ENCODE measurements at places on chromosomes 3 and 15.

- DNase-seq: peak; percentile 82
Observed at GRCh38 chr15:78077053-78077870, at the start of gene TBC1D2B. TBC1D2B (minus strand) TSS chr15:78077711; CDS start chr15:78077652, 59 bp downstream.

DNA sequence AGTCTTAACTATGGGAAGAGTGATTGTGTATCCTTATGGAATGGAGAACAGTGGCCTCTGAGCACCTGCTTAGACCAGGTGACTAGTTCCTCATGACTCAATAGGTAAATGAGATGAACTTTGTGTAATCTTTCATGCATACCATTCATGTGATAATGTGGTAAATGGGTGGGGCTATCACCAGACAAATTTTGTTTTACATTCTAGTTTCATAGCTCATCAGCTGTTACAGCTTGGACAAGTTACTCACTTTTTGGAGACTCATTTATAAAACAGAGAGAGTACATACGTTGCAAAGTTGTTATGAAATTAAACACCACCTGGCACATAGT, 103.7 kb upstream of the TGFBR2 start:
- no peak for DNase-seq

GRCh38 chr15:67462875-67463274, 58.1 kb upstream of the C15orf61 start:
- DNase-seq: no peak

DNA sequence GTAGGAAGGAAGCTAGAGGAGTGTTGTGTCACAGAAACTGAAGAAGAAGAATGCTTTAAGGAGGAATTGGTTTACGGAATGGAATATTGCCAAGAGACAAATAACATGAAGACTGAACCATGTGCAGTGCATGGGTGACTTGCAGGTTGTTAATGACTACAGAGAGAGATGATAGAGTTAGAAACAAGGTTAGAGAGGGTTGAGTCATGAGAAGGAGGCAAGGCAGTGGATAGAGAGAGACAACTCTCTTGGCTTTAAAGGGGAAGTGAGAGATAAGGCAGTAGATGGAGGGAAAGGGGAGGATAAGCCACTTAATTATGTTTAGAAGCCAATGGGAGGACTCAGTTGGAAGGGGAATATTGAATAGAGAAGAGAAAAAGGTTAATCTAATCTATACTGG, 119.3 kb upstream of the CCNL1 start:
- no peak for DNase-seq

- no peak for DNase-seq
Observed at GRCh38 chr15:49247556-49248110, 77.6 kb downstream of the GALK2 start.

- DNase-seq: no peak
Observed at GRCh38 chr3:90132197-90132596, 1024.8 kb downstream of the EPHA3 start.

DNA sequence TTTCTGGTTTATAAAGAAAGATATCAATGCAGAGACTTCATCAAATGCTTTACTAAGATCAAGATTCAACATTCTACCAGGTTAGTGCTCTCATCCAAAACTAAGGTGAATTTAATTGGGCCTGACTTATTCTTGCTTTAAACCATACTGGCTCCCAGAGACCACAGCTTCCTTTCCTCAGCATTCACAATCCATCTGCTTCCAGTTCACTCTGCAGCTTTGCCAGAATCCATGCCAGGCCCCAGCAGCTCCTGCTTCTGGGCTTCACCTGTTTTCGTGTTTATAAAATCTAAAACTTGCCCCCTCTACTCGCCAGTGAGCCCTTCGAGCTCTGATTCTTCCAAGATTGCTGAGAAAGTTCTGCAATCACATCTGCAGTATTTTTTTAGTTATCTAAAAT, 2.3 kb downstream of the CPB1 start:
- no peak for DNase-seq

All from stimulated activated CD4-positive, alpha-beta T cell treated with anti-CD3 and anti-CD28 coated beads, Interleukin-15, amount 100 ng/mL, for 24 hours (primary cell).